Keratinocyte (primary cell): ENCODE measurements at places on chromosomes 16 and 17.

GRCh38 chr17:57562184-57562698, 182.9 kb downstream of the CCDC182 start:
- no peaks in the 10 kb centered on the region for H3K27me3 ChIP-seq
- H3K4me1 ChIP-seq, result peaks cover 22% of the 10 kb centered on the region
- DNase-seq, result no peak
- H3K4me3 ChIP-seq, result no peak overlapping the region

DNA sequence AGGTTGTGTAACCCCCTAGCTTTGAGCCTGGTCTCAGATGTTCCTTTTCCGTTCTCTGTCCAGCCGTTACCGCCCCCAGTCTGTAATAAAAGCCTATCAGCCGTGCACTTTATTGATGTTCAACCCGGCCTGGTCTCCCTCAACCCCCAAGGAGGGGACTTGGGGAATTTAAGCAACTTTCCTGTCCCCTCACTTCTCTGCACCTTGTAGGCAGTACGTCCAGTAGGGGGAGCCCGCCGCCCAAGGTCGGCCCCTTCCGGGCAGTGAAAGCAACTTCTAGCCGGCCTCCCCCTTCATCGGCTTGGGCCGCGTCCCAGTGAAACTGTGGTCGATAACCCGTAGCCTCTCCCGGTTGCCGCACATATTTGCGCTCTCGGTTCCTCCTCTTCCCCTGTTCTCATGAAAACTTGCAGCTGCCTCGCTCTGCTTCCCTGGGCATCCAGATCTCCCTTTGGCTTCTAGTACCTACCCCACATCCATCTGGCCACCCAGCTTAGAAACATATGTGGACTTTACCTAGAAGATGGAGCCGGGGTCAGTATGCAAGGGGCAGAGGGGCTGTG, 7.9 kb downstream of the PNPO start:
- no peaks in the 10 kb centered on the region for H3K27me3 ChIP-seq
- peaks cover 19% of the 10 kb centered on the region for H3K4me1 ChIP-seq
- peaks cover 26% of the 10 kb centered on the region for H3K36me3 ChIP-seq
- H3K27ac ChIP-seq, result peak overlapping the region; percentile 52

GRCh38 chr17:4950746-4951204, at the start of gene ENO3:
Gene ENO3, plus strand, starts transcription at chr17:4951119. Its CDS starts 711 bp downstream, at chr17:4951830.
- peaks cover 21% of the 10 kb centered on the region for H3K4me1 ChIP-seq
- peak within 1 kb of the TSS; percentile 74 for H3K27ac ChIP-seq
- H3K4me3 ChIP-seq, result peak within 1 kb of the TSS; percentile 38
- peaks cover 16% of the 10 kb centered on the region for H3K36me3 ChIP-seq
- no peak for DNase-seq

DNA sequence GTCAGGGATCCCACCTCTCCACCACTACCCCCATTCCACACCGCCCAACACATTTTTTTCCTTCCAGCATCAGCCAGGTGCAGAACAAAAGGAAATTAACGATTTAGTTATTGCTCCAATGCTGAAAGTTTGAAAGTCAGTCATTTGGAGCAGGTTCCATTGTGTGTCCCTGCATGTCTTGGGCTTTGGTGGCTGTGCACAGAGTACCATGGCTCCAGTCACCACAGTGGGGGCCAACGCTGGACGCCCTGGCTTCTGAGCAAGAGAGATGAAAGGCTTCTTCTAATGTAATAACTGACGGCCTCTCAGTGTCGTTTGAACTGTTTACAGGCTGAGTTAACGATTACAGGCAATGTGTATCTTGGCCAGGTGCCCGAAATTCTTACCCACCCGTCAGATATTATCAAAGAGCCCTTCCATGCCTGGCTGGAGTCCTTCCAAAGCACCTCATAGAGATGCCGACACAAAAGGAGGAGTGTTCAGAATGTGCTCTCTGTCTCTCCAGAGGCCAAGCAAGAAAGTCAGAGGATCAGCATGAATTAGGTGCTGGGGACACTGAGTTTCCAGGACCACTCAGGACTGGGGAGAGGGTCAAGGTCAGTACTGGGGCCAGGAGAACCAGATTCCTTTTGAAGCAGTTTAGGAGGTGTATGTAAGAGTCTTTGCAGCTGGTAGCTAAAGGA, 25.9 kb downstream of the RNF43 start:
- H3K27me3 ChIP-seq, result no peaks in the 10 kb centered on the region
- H3K4me3 ChIP-seq, result peak overlapping the region; percentile 12
- H3K27ac ChIP-seq, result peak overlapping the region; percentile 13
- DNase-seq, result no peak
- H3K4me1 ChIP-seq, result peaks cover 48% of the 10 kb centered on the region

- H3K4me1 ChIP-seq, result peaks cover 7% of the 10 kb centered on the region
- DNase-seq, result no peak
- no peaks in the 10 kb centered on the region for H3K27me3 ChIP-seq
- H3K27ac ChIP-seq, result no peak overlapping the region
Measured at GRCh38 chr16:30979170-30980022, 5.6 kb upstream of the HSD3B7 start.

DNA sequence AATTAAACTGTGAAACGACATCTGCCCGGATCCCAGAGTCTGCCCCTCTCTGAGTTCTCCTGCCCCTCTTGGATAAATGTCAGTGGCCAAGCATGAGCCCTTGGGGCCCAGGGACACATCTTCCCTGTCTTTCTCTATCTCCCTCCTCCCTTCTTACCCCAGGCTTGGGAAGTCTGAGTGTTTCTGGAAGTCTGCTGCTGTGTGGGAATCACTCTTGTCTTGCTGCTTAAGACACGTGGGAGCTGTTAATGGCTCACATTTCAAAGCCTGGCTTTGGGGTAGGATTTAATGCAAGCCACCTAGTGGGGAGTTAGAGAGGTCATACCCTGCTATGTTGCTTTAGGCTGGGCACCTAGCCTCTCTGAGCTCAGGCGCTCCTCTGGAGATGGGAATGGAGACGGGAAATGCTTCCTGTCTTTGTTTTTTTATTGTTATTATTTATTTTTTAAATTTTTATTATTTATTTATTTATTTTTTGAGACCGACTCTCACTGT, 218.5 kb upstream of the CIBAR2 start:
- H3K4me3 ChIP-seq, result no peak overlapping the region
- peaks cover 27% of the 10 kb centered on the region for H3K4me1 ChIP-seq
